ENCODE measurements at places on chromosomes 7 and 10.

GRCh38 chr10:113228530-113228929 lies 278.5 kb downstream of the TCF7L2 start:
- DNase-seq: no peak

- no peak for DNase-seq
Observed at GRCh38 chr7:100095704-100096103, 5.5 kb downstream of the MCM7 start.

DNA sequence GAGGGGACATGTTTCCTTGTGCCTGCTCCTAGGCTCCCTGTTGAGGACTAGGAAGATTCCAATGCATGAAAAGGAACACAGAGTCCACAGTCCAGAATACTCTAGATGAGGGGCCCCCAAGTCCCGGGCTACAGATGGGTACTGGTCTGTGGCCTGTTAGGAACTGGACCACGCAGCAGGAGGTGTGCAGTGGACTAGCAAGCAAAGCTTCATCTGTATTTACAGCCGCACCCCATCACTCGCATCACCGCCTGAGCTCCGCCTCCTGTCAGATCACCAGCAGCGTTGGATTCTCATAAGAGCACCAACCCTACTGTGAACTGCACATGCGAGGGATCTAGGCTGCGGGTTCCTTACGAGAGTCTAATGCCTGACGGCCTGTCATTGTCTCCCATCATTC lies 233.0 kb upstream of the MKLN1 start:
- DNase-seq: no peak

- no peak for DNase-seq
Observed at GRCh38 chr7:23308754-23309153, 9.6 kb downstream of the MALSU1 start.

GRCh38 chr7:73342645-73343044 lies 14.7 kb downstream of the FKBP6 start:
- DNase-seq: no peak

DNA sequence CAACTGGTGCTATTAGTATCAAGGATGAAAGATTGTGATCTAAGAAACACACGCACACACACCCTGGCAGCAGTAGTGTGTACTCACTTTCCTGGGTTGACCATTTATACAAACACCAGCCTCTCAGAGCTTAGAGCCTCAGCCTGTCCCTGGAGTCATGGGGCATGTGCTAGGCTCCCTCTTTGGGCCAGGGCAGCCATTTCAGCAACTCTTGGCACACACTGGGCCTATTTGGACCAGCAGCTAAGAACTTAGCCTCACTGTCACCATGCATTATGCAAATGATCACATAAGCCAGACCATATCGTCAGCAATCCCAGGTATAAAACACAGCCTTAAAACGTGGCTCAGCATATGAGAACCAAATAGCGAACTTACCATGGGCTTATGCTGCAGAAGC lies 51.3 kb downstream of the GLI3 start:
- no peak for DNase-seq

Data from stimulated activated CD8-positive, alpha-beta memory T cell treated with anti-CD3 and anti-CD28 coated beads, Interleukin-15, amount 100 ng/mL, for 48 hours (primary cell).